Astrocyte (in vitro differentiated cells and primary cell): ENCODE measurements at places on chromosomes 2 and 18. TPM values are rescaled to one million over a fixed set of nuclear protein-coding genes. Genes with fewer than 3 reads are reported as not detected.
A peak's percentile ranks its signal among the peaks of the same experiment; 100 is the strongest.

RMDN2 gene
- total RNA-seq, result 4.7 and 5.1 TPM in 2 replicates

- peak; percentile 88 for DNase-seq
- H3K4me1 ChIP-seq, result peaks cover 23% of the 10 kb centered on the region
- H3K4me3 ChIP-seq, result no peak overlapping the region
- H3K36me3 ChIP-seq, result no peaks in the 10 kb centered on the region
- peak overlapping the region; percentile 32 for H3K27ac ChIP-seq
- H3K27me3 ChIP-seq, result no peaks in the 10 kb centered on the region
These were observed 52.0 kb downstream of the PHLPP1 start for GRCh38 chr18:62767321-62767720.

- no peak overlapping the region for H3K4me3 ChIP-seq
- peaks cover 3% of the 10 kb centered on the region for H3K4me1 ChIP-seq
- no peak for DNase-seq
- no peak overlapping the region for H3K27ac ChIP-seq
- H3K27me3 ChIP-seq, result no peaks in the 10 kb centered on the region
These were observed 136.8 kb downstream of the NCK2 start for GRCh38 chr2:105881286-105882136.

- no peaks in the 10 kb centered on the region for H3K36me3 ChIP-seq
- no peak overlapping the region for H3K27ac ChIP-seq
- DNase-seq, result no peak
- no peaks in the 10 kb centered on the region for H3K4me1 ChIP-seq
- H3K27me3 ChIP-seq, result no peaks in the 10 kb centered on the region
These were observed 73.9 kb upstream of the HPCAL1 start for GRCh38 chr2:10228611-10229365.

- no peaks in the 10 kb centered on the region for H3K36me3 ChIP-seq
- no peak for DNase-seq
- peaks cover 4% of the 10 kb centered on the region for H3K4me1 ChIP-seq
- no peak overlapping the region for H3K27ac ChIP-seq
- H3K4me3 ChIP-seq, result no peak overlapping the region
- H3K27me3 ChIP-seq, result no peaks in the 10 kb centered on the region
These were observed 27.9 kb upstream of the SOX11 start for GRCh38 chr2:5664278-5664681.

DNA sequence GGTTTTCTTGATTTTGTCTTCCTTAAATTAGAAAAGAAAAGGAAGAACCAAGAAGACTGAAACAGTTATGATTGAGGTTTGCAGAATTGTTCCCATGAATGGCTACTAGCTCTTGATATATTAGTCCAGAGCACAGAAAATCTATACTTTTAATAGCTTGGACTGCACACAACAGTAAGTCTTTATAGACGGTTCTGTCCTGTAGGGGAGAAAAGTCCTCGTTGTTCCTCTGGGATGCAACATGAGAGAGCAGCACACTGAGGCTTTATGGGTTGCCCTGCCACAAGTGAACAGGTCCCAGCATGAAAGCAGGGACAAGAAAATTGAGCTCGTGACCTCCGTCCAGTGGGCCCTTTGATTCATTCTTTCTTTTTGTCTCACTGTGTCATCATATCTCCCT, 41.5 kb downstream of the RAB31 start:
- no peaks in the 10 kb centered on the region for H3K27me3 ChIP-seq
- no peak overlapping the region for H3K27ac ChIP-seq
- no peak overlapping the region for H3K4me3 ChIP-seq

DNA sequence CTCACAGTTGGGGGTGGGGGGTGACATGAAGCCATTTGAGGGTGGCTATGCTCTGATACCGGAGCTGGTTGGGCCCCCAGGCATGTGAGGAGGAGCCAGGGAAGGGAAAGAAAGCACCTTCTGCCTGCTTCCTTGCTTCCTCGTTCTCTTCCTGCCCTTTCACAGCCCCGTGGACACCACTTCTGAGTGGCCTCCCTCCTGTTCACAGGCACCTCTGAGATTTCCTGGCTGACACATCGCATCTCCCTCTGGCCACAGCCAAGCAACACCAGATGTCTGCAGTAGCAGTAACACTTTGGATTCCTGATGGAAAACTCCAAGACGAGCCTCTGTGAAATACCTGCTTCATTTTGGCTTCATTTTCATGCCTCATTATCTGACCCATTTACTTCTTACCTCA, 64.7 kb upstream of the ST3GAL5 start:
- H3K4me3 ChIP-seq, result no peak overlapping the region
- H3K27ac ChIP-seq, result no peak overlapping the region
- no peaks in the 10 kb centered on the region for H3K36me3 ChIP-seq
- no peak for DNase-seq
- no peaks in the 10 kb centered on the region for H3K27me3 ChIP-seq
